ENCODE measurements at places on chromosomes 13 and 19.

DNA sequence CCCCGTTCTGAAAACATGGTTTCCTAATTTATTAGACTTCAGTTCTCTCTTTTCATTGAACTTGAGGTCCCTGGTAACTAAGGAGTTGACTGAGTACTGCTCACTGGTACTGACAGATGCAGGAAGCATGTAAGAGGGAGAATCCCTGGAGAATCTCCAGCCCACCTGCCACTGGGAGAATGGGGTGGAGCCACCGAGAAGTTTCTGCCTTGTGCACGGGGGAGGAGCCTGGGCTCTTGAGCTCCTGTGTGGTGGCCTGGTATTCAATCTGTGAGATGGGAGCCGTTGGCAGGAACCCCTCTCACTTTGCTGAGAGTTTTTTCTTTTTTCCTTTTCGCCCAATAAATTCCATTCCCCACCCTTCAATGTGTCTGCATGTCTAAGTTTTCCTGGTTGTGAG is 13.2 kb upstream of the AKAP11 start:
- no peak for DNase-seq

- DNase-seq, result no peak
Observed at GRCh38 chr13:25447396-25447795, 75.6 kb downstream of the ATP8A2 start.

GRCh38 chr19:16945364-16945714 is 56.5 kb downstream of the F2RL3 start:
- DNase-seq, result no peak

DNA sequence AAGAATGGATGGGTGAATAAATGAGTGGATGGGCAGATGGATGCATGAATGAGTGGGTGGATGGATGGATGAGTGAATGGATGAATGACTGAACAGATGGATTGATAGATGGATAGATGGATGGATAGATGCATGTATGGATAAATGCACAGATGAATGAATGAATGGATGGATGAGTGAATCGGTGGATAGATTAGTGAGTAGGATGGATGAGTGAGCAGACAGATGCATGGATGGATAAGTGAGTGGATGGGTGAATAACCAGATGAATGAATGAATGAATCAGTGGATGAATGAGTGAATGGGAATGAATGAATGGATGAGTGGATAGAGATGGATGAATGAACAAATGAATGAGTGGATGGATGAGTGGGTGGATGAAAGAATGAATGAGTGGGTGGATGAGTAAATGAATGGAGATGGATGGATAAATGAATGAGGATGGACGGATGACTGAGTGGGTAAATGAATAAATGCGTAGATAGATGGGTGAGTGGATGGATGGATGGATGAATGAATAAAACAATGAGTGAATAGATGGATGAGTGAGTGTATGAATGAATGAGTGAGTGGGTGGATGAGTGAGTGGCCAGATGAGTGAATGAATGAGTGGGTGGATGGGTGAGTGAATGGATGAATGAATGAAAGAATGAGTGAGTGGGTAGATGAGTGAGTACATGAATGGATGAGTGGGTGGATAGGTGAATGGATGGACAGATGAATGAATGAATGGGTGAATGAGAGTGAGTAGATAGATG is 13.0 kb downstream of the GAS6 start:
- DNase-seq, result no peak

DNA sequence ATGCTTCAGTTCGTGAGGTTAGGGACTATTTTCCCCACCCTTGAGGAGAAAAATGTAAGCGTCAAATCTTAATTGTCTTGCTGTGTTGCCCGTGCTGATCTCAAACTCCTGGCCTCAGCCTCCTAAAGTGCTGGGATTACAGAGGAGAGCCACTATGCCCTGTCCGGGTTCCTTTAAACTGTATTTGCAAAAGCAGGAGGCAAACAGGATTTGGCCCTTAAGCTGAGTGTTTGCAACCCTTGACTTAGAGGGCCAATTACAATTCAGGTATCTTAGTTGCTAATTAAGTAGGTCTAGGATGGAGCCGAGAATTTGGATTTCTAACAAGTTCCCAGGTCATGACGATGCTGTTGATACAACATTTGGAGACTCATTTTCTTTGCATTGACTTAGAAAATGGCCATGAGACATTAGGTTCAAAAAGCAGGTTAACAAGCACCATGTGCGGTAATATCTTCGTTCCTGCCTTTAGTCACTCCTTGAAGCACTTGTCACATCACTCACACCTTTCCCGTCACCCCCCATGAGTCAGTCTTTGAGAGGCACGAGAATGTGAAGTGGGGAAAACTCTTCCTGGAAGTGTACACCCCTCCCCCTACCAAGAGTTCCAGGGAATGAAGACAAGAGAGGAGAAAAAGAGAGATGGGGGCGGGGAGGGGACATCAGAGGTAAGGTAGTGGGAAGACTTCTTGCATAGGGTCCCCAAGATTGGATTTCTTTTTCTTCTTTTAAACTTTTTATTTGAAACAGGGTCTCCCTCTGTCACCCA is 2.6 kb downstream of the NAPSA start:
- DNase-seq, result no peak

- DNase-seq, result no peak
Observed at GRCh38 chr19:10116085-10116865, 3.4 kb downstream of the EIF3G start.

- no peak for DNase-seq
Observed at GRCh38 chr13:77979721-77980385, 61.2 kb upstream of the EDNRB start.

GRCh38 chr13:58852076-58852475 is 1220.5 kb downstream of the PCDH17 start:
- no peak for DNase-seq

- DNase-seq, result no peak
Observed at GRCh38 chr19:36257520-36257876, 42.6 kb downstream of the ZNF146 start.

DNA sequence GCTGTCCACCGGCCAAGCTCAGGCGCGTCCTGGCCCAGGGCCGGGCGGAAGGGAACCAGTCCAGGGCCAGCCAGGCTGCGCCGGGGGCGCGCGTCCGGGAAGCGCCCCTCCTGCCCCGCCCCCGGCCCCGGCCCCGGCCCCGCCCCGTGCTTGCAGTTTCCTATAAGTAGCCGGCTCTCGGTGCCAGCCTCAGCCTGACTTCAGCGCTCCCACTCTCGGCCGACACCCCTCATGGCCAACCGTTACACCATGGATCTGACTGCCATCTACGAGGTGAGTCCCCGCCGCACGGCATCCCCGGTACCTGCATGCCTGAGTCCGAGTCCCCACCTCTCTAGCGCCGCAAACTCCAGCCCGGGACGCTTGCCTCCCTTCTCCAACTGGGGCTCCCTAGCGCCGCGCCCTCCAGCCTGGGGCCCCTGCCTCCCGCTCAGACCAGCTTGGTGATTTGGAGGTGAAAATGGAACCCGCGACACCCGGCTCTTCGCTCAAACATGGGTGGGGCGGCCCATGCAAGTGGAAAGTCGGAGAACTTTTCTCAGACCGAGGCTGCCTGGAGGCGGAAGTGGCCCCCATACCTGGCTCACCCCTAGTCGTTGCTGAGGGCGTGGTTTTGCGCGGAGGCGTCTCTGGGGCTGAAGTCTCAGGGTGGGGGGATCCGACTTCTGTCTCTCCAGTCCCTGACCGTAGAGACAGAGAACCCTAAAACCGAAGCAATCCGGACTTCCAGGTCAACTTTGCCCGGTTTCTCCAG is at the start of gene ZFP36:
ZFP36 (plus strand) TSS at position 192 of the 754 bp plus-strand sequence; CDS start at position 250, 58 bp downstream.
- DNase-seq, result no peak

DNA sequence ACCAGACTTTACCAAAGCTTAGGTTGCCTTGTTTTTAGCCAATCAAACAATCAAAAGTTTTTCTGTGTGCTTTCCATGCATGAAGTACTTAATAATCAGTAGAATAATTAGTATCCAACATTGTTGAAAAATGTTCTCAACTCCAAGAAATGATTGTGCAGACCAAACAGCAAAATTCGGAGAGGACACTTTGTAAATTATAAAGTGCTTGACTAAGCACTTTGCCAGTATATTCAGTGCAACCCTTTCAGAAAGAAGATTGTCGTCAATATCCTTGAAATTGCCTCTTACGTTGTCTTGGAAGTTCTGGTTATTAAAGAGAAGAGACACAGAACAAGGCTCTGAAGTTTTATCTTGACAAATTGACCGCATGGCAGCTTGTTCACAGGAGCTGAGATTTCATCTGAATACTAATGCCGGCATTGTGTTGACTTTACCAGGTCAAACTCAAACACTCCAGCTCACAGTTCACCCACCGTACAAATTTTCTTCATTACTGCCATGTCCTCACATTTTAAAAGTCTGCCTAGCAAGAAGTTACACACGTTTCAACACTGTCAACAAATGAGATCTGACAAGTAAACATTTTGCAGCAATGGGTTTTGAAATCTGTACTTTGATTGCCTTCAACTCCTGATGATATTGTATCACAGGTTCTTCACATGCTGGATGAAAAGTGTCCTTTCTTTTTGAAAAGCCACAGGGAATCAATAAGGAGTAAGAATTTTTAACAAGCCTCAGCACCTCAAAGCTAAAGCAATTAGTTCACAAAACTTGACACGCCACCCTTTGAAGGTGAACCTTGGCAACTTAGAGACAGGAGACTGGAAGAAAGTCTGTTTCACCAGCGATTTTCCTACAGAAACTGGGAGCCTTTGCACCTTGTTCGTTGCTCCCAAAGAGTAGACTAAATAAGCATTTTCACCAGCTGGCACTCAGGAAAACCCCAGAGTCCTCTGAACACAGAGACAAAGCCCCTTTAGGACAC is 150.9 kb downstream of the RFC3 start:
- DNase-seq, result no peak

GRCh38 chr19:47824396-47824795 is 2.7 kb downstream of the CRX start:
- DNase-seq, result no peak

- DNase-seq, result no peak
Observed at GRCh38 chr13:31970231-31970930, 61.2 kb upstream of the FRY start.

DNA sequence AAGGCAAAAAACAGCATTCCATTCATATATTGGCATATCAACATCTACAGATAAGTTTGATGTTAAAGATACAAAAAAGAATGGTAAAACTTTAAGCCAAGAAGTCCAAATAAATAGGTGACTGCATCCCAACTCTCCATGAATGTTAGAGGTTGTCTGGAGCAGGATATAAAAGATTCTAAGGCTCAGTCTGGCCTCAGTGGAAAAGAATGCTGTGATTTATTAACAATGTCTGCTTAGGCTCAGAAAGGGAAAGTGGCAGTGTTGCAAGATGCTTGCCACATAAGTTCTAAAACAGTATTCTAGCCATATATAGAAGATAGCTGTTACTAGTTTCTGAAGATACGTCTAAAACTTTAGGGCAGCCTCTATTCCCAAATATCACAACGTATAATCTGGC is 179.8 kb upstream of the NBEA start:
- no peak for DNase-seq

- peak; percentile 38 for DNase-seq
Observed at GRCh38 chr13:100673713-100674571, 653 bp downstream of the TMTC4 start.

Measured in right renal cortex interstitium (tissue), 3 donors.